ENCODE measurements at places on chromosomes 7 and 10. TPM values are rescaled to one million over a fixed set of nuclear protein-coding genes. Genes with fewer than 3 reads are reported as not detected.

GRCh38 chr7:113216038-113216437 is 97.7 kb upstream of the SMIM30 start:
- DNase-seq = no peak

DNA sequence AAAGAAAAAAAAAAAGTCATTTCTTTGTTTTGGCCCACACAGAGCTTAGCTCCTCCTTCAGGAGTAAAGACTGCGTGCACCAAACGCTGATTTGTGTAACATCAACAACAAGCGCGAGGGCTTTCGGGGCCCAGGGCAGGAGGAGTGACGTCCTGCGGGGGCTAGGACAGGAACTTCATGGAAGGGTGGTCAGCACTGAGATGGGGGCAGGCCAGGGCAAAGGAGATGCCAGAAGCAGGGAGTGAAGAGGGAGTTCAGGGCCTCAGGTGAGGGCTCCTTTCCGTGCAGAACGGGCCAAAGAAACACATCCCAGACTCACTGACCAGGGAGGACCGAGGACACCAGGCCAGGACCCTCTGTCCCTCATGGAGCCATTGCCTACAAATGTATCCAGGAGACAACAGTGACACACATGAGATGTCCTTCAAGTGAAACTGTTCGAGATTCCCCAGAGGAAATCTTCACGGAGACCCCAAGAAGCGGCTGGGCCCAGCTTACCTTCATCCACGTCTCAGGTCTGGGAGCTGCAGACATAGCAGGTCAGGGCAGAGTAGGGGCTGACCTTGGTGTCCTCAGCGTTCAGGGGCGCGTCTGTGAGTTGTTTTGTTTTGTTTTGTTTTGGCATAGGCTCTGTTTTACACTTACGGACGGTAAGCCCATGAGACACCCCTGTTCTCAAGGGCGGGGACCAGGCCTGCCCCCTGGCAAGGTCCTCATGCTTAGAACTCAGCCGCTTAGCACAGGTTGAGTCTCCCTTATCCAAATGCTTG is 30.4 kb upstream of the SHH start:
- peak; percentile 7 for DNase-seq

CACNB2 gene
- 2.6 TPM for total RNA-seq

- no peak for DNase-seq
These were observed 120.9 kb downstream of the BUB3 start for GRCh38 chr10:123275136-123275564.

GRCh38 chr10:103064956-103065355 is 128.1 kb downstream of the NT5C2 start:
- DNase-seq = no peak

TPK1 gene
- total RNA-seq = 3.1 TPM

DNA sequence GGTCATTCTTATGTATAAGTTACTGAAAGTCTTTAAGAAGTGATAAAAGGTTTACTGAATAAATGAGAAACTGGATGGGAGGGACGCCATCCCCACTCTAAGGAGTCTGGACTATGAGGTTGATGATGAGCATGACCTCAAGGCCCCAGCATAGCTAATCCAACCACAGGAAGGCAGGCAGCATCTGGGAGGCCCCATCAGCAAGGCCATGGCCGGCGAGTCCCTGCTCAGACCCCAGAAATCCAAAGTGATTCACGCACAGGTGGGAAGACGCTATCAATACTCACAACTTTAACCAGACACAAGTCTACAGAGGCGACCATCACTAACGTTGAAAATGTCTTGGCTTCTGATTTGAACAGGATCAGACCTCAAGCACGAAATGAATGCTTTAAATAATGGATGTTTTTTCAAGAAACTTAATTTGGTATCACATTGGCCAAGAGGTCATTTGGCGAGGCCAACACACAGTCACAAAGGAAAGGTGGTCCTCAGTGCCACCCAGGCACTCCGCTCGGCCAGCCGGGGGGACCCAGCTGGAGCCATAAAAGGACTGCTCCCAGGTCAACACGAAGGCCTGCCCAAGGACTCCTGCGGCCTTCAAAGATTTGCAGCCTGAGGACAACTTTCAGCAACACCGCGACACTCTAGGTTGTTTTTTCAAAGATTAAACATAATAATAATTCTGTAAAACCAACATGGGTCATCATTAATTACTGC is 228.5 kb downstream of the PTPRN2 start:
- DNase-seq = no peak

DNA sequence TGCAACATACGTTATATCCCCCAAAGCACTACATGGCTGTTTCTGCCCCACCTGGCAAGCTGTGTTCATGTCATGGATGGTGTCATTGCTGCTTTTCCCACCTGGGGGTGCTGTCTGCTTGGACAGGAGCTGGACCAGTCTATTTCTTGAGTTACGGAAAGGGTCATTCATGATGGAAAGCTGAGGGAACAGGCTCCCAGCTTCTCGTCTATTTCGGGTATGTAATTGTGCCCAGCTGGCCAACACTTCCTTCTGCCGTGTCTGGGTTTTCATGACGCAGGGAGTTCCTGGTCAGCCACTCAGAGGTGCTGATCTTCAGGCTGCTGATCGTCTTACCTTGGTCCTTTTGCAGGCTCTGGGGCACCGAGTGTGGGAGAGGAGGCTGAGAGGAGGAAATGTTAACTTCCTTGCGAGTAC is 8.6 kb downstream of the BTBD16 start:
- DNase-seq = peak; percentile 79

- peak; percentile 18 for DNase-seq
These were observed 484.5 kb upstream of the ZMIZ1 start for GRCh38 chr10:78584266-78584665.

- DNase-seq = no peak
These were observed 3.7 kb downstream of the PDK4 start for GRCh38 chr7:95592570-95592969.

DNA sequence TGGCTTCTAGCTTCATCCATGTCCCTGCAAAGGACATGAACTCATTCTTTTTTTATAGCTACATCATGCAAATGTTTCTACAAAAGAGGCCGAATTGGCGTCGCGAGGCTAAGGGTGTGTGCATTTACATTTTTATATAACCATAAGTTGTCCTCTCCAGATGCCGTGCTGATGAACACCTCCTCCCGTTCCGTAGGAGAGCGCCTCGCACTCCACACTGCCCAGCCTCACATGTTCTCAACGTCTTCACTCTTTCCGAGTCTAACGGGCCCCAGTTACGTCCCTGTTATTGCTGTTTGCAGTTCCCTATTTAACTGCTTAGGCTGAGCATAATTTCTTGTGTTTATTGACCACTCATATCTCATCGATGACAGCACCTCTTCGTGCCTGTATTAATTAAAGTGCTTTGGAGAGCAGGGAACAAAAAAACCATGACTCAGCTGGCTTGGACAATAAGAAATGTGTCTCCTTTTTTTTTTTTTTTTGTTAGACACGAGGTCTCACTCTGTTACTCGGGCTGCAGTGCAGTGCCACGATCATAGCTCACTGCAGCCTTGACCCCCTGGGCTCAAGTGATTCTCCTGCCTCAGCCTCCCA is 113.5 kb upstream of the SDK1 start:
- no peak for DNase-seq

BMPER gene
- 0.20 TPM for total RNA-seq

CTAGE4 gene
- 6.2 TPM for total RNA-seq

GRCh38 chr10:133394801-133395221 is 854 bp downstream of the MTG1 start:
- no peak for DNase-seq

DNA sequence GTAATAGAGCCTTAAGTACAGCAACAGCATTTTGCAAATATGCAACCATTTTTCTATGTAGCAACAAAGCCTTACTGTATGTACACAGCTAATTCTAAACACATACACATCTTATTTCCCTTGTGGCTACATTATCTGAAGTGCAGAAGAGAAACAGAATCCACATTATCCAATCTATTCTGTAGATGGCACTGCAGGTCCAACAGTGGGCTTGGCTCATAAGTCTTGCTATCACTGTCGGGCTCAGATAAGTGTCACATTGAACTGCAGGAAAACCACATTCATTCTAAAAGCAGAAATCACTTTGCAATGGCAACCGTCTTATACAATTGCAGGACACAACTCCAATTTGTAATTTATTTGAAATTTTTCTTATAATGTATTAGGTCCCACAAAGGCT is 109.8 kb upstream of the NOBOX start:
- no peak for DNase-seq

- DNase-seq = no peak
These were observed 59.5 kb downstream of the TMEM130 start for GRCh38 chr7:98810153-98810802.

- DNase-seq = no peak
These were observed 31.5 kb upstream of the GSAP start for GRCh38 chr7:77447616-77448015.

DNA sequence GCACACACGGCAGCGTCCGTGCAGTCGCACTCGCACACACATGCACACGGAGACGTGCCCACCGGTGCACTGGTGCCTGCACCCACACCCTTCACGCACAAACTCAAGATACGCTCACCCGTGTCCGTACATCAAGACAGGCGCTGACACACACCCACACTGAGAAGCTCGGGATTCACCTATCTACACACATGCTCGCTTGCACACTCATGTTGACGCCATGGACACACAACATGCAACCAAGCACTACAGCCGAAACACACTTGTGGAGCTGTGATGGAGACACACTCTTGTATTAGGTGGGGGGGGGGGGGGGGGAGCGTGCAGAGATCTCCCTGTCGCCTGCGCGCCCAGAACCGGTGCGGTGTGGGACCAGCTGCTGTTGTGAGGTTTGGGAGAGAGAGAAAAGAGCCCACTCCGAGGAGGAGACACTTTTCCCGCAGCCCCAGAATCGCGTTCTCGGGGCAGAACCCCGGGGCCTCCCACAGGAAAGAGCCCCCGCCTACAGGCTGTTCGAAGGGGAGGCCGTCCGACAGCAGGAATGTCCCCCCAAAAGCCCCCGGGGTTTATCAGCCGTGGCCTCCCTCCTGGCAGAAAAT is 605 bp upstream of the NFKB2 start:
- DNase-seq = no peak

DRGX gene
- total RNA-seq = not detected

DNA sequence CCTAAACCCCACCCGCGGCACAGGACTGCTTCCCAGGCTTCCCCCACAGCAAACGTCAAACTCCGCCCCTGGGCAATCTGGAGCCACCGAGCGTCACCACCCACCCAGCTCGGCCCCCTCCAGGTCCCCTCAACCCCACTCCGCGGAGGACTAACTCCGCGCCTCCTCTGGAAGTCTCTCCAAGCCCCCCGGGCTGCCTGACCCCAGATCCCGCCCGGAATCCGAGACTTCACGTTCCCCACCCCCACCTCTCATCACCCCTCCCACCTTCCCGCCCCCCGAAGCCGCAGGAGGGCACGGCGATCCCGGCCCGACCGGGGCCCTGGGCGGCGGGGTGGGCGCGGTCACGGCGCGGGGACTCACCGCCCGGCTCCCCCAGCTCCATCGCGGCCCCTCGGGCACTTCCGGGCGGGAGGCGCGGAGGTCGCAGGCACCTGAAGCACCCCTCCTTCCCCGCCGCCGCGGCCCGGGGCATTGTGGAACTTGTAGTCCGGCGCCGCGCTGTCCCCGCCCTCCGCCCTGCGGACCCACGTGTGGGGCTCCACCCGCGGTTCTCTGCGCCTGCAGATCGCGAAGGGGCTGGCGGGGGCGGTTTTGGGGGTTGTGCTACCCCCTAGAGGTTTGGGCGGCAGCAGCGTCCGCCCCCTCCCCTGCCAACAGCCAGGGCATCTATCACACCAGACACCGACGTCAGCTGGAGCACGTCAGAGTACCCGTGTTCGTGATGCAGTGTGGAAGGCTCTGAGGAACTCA is at the start of gene TMUB1:
Gene TMUB1, minus strand, starts transcription at position 423 of the 753 bp plus-strand sequence. CDS start 930 bp downstream, outside the sequence.
- peak; percentile 70 for DNase-seq

SPDYE16 gene
- total RNA-seq = not detected

GRCh38 chr10:127922675-127923366 is 15.9 kb downstream of the PTPRE start:
- no peak for DNase-seq

DNA sequence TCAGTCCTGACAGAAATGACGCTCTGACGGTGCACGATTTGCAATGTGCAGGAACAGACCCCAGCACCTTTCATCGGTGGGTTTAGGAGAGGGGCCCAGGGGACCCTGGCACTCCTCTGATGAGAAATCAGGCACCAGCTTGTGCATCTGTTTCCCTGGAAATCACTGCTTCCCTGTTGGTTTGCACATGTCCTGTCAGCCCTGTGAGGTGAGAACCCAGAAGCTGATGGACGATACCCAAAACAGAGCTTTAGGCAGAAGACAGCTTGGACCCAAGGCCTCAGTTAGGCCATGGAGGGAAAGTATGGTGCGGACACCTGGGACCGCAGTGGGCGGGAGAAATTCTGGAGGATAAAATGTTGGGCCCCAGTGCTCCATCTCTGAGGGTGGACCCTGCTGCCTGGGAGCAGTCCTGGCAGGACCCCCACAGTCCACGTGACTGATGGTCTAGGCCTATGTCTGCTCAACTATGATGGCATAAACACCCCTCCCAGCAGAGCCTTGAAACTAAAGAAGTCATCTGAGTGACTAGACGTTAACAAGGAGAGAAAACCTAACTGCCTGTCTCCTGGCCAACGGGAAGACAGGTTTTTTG is 242.8 kb downstream of the PTPRN2 start:
- DNase-seq = no peak

PRLHR gene
- total RNA-seq = not detected

BUD31 gene
- 104 TPM for total RNA-seq

FOXL3 gene
- not detected for total RNA-seq

PMPCB gene
- 84.9 TPM for total RNA-seq

ADCY1 gene
- 21.6 TPM for total RNA-seq

DNA sequence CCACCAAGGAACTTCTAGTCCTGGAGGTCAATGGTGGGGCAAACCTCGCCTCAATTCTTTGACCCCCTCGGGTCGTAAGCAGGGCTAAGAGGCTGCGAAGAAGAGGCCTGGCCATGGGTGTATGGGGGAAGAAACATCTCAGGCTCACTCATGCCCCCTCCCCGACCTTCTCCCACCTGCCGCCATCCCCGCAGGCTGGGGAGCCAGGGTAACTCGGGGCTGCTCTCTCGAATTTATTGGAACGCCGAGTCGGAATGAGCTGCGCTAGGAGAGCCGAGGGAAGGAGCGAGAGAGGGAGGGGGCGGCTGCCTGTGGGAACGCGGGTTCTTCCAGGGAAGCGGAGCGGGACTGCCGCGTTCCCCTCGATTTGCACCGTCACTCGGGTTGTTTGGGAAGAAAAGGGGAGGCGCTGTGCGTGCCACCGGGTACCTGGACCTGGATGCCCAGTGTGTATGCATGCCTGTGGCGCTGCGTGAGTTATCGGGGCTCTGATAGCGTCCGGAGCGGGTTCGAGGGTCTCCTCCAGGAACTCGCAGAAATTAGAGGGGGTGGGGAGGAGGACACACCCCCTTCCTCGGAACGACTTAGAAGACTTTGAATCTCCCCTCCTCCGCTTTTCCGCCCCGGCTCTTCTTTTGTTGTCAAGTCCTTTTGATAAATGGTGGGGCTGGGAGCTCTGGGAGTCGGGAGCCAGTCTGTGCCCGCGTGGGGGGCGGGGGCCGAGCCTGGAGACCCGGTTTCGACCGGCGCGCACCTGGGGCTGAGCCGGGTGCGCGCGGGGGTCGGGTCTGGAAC is 1.8 kb upstream of the ZNF503 start:
- DNase-seq = peak; percentile 55

NHLRC2 gene
- 30.9 TPM for total RNA-seq

DNA sequence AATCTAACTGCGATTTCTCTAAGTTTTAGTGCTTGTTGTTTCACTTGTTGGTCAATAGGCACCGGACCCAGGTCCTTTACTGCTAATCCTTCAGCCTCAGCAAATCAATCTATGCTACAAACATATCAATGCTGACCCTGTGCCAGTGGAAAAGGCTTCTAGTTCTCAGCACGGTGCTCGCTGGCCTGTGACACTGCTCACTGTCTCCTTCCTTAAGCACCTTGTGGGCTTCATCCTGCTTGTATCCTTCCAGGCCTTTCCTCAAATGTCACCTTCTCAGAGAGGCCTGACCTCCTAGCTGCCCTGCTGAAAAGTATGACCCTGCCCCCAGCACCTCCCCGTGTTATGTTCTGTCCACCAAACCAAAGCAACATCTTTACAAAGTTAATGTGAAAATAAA is 201.2 kb upstream of the FRMD4A start:
- DNase-seq = no peak
